ENCODE measurements at places on chromosomes 5 and 9.

DNA sequence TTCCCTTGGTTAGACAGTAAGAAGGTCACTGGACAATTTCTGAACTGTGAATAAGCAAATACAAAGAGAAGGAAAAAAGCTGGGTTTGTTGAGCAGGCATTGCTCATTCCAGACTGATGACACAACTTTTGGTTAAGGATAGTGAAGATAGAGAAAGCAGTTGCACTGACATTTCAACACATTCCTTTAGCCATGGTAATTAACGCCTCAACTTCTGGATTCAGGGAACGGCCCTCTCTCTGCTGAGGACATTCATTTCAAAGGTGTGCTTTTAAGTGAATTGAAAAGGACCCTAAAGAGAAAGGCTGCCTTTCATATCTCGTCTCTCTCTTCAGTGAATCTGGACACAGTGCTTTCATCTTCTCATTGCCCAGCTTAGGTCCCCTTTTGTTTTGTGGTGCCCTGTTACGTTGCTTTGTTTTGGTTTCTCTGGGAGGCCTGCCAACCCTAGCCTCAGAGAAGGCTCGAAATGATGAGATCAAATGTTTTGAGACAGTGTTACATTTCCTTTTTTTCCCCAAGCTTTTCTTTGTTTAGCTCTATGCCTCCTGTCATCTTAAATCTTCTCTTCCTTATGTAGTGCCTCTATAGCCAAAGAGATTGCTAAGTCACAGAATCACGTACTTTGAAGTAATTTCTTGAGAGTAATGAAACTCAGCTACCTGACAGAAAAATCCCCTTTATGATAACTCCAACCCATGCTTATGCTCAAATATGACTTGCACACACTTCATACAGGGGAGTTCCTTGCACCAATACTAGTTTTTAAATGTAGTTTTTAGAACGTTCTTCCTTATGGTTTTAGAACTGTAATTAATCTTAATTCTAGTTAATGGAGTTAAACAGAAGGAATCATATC is 94.4 kb upstream of the IFNE start:
- peak; percentile 19 for DNase-seq

DNA sequence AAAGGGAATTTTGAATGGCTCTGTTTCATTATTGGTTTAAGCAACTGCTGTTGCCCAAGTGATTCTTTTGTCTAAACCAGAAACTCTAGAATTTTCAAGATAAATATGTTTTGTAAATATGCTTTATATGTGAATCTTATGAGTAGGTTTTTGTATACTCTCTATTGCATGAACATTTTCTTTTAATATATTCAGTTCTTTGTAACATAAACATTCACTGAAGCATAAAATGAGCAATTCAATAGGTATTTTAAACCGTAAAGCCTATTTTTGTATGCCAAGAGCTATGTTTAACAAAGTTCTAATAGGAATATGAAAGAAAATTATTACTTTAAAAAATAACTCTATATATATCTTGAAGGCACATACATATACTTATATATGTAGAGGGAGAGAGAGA is 293.1 kb downstream of the PSAT1 start:
- no peak for DNase-seq

DNA sequence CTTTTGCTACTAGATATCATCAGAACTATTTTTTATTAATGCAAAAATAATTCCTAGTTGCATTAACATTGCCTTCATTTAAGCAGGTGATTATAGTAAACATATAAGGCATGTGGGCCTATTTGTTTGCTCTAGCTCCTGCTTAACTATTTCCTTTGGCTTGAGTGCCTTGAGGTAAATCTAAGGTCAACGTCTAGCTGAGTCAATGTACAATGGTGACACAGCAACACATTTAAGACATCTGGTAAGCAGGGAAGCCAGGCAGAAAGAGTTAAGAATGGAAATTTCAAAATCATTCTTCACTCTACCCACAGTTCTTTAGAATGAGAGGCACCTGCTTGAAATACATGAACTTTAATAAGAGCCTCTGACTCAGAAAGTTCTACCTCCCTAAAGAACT is 111.9 kb upstream of the FST start:
- DNase-seq = no peak

GRCh38 chr5:14364096-14364495 is 217.5 kb upstream of the OTULINL start:
- no peak for DNase-seq

GRCh38 chr5:66689522-66690220 is 93.5 kb downstream of the MAST4 start:
- DNase-seq = no peak

DNA sequence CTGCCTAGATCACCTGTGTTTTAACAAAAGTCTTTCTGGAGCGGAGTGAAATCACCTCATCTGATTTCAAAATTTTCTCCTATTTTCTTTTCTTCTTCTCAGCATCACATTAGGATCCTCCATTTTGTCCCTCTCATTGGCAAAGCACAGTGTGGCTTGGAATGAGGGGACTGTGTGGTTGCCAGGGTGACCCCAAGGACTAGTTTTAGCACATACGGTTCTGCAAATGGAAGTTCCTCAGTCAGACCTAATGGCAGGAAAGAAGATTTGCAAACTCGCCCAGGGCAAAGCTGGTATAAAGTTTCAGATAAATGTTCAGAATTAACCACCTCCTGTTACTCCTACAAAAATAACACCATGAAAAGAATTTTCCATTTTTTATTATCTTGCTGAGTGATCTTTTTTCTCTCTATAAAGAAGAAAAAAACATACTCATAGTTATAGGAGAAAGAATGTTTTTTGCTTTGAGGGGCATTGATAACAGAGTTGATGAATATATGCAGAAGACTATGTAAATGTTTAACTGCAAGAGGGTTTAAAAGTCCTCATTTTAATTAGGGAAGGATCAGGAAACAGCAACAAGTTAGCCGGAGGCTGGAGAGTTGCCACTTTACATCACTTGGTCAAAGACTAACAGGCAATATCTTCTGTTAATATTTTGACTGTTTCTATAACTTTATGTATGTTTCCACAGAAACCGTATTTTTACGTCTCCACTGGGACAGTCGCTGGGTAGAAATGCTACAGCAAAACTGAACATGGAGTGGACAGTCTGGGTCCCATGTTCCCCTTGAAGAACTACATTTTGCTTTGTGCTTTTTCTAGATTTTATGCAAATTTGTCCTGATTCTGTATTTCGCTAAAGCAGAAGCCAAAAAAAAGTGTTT is 257.8 kb downstream of the NR2F1-AS1 start:
- peak; percentile 47 for DNase-seq

- DNase-seq = no peak
These were observed 49.6 kb upstream of the TNFSF15 start for GRCh38 chr9:114855488-114855887.

DNA sequence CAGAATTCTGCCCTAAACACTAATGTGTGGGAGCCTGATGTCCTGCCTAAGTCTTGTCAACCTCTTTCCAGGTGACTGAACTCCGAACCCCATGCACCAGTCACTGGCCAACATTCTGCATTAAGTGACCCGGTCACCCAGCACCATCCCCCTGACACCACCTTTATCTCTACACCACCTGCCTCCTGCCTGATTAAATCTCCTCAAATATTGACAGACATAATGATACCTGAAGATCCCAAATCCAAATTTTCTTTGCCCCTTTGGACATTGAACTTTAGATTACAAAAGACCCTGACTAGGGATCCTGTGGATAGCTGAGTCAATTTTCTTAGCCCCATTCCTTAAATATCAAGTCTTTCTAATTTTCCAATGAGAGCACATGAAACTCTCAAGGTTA is 150.1 kb downstream of the GHR start:
- DNase-seq = no peak

GRCh38 chr5:146494656-146495055 is 21.3 kb downstream of the GPR151 start:
- DNase-seq = no peak

DNA sequence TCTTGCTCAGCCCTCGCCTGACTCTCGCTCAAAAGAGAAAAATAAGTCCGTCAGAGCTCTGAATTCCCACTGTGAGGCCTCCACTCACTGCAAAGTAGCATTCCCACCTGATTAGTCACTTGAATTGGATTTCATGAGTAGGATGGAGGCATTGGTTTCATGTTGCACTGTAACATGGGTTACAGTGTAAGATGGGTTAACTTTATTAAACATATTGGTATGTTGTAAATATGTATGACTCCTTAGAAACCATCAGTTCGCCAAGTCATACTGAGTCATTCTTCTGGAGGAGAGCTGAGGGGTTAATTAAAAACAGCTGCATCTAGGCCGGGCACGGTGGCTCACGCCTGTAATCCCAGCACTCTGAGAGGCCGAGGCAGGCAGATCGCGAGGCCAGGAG is 93.8 kb upstream of the BNC2 start:
- DNase-seq = no peak

DNA sequence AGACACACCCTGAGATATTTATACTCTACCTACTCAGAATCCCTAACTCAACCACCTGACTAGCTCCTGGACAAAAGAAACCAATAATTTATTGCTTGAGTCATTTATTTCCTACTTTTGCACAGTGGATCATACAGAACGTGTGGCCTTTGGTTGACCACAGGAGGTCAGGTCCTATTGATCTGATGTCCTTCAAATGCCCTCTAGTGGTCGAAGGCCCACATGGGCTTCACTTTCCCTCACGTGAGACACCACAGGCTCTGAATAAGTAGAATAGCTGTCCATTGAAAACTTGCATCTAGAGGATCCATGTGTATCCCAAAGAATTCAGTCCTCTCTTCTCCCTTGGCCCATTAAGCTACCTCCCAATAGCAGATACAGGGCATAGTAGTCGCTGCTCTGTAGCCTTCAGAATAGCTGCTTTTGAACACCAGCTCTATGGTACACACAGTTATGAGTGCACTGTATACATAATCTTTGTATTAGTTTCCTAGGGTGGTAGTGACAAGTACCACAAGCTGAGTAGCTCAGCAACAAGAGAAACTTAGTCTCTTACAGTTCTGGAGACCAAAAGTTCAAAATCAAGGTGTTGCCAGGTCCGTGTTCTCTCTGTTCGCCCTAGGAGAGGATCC is 177.6 kb upstream of the SMARCA2 start:
- peak; percentile 34 for DNase-seq

GRCh38 chr9:69594180-69594579 is 78.0 kb downstream of the APBA1 start:
- DNase-seq = no peak

GRCh38 chr9:110832926-110833325 is 164.3 kb downstream of the MUSK start:
- DNase-seq = no peak

DNA sequence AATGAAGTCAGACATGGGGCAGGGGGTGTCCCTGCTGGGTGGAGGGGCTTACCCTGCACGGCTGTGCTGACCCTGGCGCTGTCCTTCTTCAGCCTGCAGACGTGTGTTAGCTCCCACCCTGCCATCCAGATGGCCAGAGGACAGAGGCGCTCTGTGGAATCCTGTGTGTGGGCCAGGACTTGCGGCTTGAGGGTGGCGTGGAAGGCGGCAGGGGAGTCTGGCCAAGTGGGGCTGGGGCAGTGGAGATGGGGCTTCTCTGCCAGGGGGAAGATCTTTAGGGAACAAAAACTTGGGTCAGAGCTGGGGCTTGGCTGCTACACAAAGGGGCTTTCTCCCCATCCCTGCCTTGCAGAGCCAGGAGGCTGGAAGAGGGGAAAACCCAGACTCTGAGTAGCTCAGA is 46.5 kb upstream of the SYNPO start:
- peak; percentile 71 for DNase-seq

- no peak for DNase-seq
These were observed 34.6 kb upstream of the PTCH1 start for GRCh38 chr9:95551406-95551805.

DNA sequence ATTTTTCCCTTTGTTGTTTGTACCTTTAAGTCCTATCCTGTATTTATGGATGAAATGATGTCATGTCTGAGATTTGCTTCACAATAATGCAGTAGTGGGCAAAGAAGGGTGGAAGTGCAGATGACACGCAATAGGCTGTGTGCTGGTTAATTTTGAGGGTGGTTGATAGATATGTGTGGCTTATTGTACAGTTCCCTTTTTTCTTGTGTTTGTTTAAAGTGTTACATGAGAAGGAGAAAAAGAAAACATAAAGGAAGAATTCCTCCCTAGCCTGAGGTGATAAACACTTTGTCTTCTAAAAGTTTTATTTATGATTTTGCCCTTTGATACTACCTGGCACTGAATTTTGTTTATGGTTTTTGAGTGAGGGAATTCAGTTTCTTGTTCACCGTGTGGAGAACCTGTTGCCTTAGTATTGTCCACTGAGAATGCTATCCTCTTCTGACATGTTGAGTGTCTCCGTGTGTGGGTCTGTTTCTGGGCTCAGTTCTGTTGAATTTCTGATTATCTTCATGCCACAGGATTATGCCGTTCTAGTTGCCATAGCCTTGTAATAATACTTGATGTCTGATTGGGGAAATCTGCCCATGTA is 52.3 kb upstream of the FAM120AOS start:
- DNase-seq = no peak

DNA sequence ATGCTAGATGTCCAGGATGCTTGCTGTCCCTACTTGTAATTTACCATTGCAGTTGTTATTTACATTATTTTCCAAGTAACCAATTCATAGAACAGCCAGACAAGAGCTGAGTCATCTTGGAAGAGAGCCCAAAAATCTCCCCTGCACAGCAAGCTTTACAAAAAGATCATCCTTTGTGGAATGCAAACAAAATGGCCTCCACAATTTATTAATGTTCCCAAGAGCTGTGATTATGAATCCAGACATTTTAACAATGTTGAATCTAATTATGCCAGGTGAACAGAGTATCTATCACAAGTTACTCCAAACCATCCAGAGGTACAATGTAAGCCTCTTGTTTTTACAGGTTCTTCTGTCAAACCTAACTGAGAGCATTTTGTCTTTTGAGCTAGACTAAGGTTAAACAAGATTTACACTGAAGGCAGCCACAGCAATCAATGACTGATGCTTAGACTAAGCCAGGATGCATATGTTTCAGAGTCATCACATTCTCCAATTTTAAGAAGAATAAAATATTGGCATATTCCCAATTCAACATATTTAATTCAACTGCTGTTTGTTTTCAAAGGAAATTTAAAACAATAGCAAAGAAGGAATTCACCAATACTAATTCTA is 95.3 kb upstream of the SLC12A2 start:
- peak; percentile 41 for DNase-seq

GRCh38 chr5:140109759-140110645 is 3.9 kb upstream of the PURA start:
- DNase-seq = no peak

- no peak for DNase-seq
These were observed 9.7 kb upstream of the CTNNA1 start for GRCh38 chr5:138743484-138743883.

DNA sequence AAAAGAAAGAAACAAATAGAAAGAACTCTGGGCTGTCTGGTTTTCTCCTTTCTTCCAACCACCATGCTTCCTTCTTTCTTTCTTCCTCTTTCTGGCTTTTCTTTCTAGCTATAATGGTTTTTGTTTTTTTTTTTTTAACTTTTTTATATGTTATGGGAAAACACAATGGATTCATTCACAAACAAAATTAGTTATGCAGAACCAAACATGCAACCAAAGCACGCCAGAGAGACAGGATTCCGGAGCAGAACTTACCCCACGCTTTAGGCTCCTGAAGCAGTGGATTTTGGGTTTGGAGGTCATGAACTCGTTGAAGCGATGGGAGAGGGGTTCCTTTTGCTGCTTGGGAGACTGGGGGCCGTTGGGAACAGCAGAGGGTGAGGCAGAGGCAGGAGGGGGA is 88.3 kb downstream of the USP20 start:
- DNase-seq = no peak
